ENCODE measurements at places on chromosomes 1 and 21.
A peak's percentile ranks its signal among the peaks of the same experiment; 100 is the strongest.

- DNase-seq, result no peak
Observed at GRCh38 chr1:41418857-41419583, 57.8 kb downstream of the FOXO6 start.

DNA sequence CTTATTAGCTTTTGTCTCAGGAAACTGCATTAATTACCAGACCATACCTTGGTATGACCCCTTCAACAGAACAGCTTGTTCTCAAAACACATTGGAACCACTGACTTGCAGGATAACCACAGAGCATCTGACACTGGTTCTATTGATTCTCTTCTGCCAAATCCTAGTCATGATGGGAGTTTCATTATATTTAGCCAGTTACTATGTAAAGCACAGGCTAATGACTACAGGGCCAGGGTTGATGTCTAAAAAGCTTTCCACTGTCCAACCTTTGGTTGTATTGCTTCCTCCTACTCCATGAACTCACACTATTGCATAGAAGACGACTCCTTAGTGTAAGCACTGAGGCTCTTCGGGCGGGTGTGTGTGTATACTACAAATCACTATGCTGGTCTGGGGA is 3.8 kb downstream of the STMN1 start:
- no peak for DNase-seq

DNA sequence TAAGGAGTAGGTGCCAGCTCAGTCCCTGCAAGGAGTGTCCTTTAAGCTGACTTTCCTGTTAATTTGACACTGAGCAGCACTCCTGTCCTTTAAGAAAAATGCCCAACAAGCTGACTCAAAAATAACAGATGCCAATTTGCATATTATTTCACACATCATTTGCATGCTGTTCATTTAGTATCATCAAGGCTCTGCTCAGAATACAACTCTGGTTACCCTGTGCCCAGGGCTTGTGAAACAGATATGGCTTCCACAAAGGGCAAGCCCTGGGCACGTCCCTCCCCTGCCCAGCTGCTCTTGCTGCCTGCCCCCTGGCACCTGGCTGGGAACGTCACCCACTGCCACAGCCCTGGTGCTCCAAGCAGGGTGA is 10.3 kb downstream of the KCNN3 start:
- DNase-seq, result no peak

GRCh38 chr1:2495026-2495425 is 18.9 kb downstream of the PLCH2 start:
- DNase-seq, result no peak

DNA sequence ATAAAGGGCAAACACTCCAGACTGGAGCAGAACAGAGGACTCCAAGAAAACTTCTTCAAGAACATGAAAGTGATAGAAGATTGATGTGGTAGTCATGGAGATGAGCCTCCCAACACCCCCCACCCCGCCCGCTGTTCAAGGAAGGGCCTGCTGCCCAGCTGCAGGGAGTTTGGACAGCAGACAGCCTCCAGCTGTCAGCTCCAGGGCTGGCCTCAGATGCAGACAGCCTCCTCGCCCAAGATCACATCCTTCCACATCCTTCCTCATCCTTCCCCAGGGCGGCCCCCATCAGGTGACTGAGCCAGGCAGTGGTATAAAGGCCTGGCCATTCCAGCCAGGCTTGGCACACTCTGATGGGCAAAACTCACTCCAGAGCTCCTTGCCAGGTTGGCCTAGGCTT is 24.6 kb downstream of the HMGN2 start:
- no peak for DNase-seq

- no peak for DNase-seq
Observed at GRCh38 chr1:183933528-183934179, 103.9 kb downstream of the COLGALT2 start.

DNA sequence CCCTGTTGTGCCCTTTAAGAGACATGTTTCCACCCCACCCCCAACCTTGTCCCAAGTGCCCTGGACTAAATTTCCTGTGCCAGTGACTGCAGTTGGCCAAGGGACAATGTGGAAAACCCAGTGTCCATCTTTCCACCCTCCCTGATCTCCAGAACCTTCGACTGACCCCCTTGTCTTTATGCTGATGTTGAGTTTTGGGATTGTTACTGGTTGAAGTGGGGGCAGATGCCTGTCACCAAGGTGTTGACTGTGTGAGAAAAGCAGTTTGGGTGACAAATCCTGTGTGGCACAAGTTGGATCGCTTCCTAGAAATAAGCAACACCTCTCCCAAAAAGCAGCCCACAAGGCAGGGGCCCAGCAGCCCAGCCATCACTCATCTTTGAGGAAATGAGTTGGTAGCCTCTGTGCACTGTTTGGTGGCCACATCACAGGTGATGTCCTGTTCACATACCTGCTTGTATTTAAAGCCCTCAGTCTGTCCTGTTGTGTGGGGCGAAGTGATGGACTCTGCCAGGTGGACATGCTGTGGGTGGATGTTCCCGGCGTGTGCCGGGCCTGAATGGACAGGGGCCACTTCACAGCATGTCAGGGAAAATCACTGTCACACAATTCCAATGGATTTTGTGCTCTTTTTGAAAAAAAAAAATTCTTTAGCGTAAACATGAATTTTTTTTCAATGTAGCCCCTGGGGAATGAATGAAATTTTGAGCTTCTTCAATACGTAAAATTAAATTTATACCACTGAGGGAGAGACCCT is 6.6 kb upstream of the MIIP start:
- DNase-seq, result no peak

DNA sequence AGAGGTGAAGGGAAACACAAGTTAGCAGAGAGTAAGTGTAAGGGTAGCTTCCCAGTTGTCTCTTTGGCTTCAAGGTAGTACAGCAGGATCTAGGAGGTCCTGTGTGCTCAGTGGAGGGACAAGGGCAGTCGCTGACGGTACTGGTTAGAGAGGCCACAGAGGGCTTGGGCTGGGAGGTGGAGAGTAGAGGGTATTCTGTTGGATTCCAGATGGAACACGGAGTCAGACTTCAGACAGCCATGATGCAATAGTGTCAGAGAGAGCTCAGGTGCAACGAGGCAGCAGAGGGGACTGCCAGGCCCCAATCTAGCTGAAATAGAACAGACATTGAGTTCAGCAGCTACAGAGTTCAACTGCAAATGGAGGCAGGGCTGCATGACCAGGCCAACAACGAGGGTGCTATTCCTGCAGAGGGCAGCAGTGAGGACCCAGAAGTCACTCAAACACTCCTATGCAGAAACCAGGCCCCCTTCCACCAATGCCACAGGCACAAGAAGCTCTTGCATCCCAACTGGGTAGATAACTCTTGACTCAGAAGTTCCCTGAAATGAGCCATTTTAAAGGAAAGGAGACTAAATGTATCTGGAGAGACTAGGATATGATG is 325.0 kb upstream of the ESRRG start:
- DNase-seq, result peak; percentile 4

DNA sequence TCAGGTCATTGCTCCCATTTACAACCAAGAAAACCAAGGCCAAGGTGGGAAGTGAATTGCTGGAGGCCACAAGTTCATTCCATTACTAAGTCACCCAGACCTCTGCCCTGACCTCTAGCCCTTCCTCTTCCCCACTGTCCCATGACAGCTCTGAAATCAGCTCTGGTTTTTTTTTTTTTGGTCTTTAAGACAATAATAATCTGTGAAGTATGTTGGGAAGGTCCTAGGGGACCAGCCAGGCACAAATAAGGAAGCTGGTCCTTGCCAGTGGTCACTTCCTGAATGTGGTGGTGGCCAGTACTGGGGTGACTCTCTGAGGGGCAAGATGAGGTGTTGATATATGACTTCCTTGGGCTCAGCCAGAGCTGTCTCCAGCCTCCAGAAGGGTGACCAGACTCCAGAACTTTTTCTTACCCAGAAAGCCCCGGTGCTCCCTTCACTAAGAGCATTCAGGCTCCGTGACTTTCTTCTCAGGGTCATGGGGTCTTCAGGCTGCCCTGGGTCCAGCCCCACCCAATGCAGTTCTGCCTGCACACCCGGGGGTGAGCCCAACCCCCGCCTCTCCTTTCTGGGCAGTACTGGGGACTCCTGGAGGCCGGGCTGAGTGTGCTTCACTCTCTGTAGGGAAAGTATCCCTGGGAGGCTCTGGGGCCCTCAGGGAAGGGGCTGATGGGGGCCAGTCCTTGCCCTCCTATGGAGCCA is 159.6 kb downstream of the PTPRU start:
- no peak for DNase-seq

DNA sequence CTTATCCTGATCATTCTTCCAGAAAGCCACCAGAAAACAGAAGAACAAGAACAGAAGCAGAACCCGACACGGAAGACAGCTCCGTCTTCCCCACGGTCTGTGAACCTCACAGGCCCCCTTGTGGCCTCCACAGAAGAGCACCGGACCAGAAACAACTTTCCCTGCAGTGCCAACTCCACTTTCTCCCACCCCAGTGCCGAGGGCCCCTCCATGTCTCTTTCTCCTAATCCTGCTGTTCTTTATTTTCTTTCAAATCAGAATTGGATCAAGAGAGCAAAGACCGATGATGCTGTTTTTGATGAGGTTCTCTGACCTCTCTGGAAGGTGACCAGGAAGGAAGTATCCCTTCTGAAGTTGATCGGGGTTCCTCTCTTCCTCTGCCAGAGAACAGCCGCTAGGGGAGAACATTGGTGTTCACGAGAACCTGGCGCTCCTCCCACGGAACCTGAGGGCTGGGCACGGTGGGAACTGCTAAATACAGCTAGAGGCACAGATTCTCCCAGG is 58.9 kb upstream of the CTTNBP2NL start:
- peak; percentile 40 for DNase-seq

- no peak for DNase-seq
Observed at GRCh38 chr1:192627901-192628300, 8.0 kb upstream of the RGS13 start.

DNA sequence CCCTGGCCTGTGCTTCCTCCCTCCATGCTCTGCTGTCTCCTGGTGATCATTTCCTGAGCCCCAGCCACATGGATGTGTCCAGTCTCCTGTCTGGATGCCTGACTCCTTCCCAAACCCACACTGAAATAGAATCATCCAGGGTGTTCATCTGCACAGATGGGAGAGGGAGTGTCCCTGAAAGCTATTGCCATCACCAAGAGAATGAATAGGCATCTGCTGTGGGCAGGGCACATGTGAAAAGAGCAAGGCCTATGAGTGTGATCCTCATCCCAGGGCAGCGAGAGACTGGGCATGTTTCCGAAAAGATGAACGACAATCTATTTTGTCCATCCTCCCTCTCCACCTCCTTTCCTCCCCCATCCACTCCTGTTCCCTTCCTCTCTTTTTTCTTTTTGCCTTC is 5.0 kb downstream of the IGSF21 start:
- no peak for DNase-seq

DNA sequence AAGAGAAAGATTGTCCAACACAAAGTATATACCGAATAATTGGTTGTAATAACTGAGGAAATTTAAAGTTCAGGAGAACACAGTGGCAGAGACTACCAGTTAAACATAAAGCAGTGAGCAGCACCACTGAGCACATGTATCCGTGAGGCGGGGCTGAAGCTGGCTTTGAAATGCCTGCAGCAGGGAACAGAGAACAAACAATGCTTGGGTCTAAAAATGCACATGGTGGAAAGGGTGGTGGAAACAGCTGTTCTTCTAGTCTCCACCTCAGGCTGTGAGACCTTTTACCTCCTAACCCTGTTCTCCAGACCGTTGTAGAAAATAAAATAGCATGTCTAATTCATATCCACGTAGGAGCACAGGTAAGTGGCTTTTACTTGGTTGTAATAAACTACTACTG is 7.7 kb upstream of the GNG4 start:
- no peak for DNase-seq

DNA sequence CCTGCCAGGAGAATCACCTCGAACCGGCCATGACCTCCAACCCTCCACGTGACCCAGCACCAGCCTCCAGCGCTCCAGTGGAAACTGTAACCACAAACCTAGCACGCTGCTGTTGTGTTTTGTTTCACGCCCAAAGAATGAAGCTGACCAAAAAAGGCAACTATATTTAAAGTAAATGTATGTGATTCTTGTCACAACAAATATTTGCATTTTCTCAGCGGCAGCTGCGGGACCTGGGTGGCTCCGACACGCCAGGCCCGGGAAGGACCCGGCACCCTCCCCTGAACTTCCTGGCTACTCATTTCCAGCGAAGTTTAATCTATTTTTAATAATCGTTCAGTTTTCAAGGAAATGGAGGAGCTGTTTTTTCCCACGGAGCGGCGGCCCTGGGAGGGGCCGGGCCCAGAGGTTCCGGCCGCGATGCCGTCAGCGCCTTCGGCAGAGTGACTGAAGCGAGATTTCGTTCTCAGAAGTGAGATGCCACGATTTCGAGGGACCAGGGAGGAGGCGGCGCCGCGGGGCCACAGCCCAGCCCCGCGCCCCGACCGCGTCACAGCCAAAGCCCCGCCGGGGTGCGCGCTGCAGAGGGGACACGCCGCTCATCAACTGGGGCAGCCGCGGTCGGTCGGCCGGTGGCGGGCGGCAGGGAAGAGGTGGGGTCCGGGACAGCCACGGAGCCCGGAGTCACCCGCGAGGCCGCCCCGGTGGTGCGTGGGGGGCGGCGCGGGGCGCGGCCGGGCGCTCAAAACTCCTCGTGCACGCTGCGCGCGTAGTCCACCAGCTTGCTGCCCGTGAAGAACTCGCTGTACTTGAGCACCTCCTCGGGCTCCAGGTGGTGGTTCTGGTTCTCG is 3.0 kb upstream of the TNFRSF4 start:
- no peak for DNase-seq

GRCh38 chr1:32898056-32898455 is 3.1 kb downstream of the TMEM54 start:
- DNase-seq, result no peak

DNA sequence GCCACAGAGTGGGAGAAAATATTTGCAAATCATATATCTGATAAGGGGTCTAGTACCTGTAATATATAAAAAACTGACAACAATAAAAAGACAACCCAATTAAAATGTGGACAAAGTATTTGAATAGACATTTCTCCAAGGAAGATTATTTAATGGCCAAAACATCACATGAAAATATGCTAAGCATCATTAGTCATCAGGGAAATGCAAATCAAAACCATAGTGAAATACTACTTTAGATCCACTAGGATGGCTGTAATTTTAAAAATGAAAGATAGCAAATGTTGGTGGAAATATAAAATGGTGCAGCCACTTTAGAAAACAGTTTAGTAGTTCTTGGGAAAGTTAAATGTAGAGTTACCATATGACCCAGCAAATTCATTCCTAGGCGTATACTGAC is 118.7 kb upstream of the KIF26B start:
- no peak for DNase-seq

GRCh38 chr1:4670265-4670664 is 15.9 kb downstream of the AJAP1 start:
- DNase-seq, result no peak

GRCh38 chr21:24205319-24205718 is 1402.0 kb downstream of the MRPL39 start:
- no peak for DNase-seq

Data from NCI-H1092 treated with DMSO at 0.1 percent for 48 hours (cell line).